ENCODE measurements at places on chromosomes 7 and 10.

DNA sequence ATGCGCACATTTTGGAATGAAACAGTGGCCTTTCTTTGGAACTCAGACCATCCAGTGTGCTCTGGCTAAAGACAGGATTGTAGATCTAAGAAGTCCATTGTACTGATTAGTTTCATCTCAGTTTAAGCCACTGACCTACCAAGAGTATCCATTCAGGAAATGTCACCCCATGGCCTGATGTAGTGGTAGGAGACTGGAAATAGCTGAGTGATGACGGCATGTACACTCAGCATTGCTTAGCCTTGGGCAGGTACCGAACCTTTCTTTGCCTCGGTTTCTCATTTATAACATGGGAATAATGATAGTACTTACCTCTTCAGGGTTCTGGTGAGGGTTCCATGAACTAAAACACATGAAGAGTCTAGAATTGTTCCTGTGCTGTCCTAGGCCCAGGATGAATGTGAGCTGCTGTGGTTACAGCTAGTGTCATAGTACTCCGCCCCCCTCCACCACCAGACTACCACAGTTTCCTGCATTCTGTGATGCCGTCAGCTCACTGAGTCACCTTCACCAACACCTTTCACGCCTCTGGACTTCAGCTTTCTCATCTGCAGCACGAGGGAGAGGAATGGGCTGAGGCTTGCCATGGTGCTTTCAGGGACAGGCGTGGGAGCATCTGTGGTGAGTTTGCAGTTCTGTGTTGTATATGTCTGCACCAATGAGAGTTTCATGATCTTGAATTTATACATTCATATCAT, 484.0 kb upstream of the GALNT17 start:
- DNase-seq = no peak

- DNase-seq = no peak
Measured at GRCh38 chr7:21146642-21147423, 281.1 kb upstream of the SP4 start.

DNA sequence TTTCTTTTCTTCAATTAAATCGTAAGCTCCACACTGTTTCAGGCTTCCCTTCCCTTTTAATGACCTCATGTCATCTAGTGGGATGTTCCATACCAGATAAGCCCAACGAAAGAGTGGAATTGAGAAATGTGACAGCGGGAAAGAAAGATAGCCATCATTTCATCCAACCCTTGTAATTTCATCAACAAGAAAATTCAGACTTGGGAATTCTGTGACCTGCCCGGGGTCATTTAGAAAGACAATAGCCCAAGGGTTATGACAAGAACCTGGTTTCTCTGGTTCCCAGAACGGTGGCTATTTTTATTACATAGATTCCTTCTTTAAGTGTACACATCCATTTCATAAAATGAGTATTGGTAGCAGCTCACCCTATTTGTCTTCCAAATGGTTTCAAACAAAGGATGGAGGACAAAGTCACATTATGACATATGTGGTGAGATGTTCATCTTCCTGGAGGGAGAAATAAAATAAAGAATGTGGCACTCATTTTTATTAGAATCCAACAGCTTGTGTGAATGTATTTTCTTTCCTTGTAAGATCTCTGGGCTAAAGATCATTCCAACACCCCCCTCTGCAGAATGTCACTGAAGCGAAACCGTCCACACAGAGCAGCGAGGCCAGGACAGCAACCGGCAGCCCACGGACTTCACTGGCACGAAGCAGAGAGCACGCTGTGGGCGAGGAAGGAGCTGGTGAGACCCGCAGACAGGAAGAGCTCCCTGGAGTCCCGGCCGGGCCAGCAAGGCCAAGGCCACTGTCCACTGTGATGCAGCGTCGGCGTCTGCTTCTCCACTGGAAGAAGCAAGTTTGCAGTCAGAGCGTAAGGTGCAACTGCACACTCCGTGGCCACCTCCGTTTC, 199.9 kb downstream of the KLF6 start:
- no peak for DNase-seq

DNA sequence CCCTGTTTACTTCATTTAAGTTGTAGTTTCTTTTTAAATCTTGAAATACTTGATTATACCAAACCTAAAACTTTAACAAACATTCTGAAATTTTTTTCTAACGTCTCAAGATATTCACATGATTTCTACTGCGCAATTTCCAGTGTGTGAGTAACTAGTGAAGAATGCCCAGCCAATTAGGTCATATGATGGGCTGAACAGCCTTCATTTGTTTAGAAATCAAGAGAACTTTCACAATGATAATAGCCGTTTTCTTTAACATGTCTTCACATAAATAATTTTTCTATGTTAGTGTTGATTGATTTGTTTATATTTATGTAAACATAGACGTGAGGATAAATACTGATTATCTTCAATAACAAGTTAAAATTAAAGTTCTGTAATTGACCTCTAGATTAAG, 21.8 kb downstream of the STAM start:
- DNase-seq = no peak

DNA sequence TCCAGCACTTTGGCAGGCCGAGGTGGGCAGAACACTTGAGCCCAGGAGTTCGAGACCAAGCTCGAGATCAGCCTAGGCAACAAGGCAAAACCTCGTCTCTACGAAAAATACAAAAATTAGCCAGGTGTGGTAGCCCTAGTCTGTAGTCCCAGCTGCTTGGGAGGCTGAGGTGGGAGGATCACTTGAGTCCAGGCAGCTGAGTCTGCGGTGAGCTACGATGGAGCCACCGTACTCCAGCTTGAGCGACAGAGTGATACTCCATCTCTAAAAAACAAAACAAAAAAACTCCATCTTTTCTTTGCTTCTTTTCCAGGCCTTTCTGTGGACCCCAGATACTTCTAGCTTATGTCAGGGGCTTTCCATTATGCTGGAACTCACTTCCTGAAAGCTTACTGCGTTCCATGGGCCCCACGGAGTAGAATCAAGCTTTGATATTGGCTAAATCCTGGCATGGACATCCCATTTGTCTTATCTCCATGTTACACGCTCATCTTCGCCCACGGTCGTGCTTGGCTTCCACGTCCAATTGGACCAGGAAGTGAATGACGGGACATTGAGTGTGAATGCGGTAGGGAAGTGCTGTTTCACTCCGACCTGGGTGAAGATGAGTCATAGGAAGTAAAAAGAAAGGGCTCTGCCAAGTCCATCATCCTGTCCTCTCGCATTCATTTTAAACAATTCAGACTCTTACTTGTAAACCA, 45.7 kb downstream of the FAM171A1 start:
- DNase-seq = no peak

GRCh38 chr10:49287689-49288340, 11.2 kb upstream of the C10orf71 start:
- DNase-seq = no peak

DNA sequence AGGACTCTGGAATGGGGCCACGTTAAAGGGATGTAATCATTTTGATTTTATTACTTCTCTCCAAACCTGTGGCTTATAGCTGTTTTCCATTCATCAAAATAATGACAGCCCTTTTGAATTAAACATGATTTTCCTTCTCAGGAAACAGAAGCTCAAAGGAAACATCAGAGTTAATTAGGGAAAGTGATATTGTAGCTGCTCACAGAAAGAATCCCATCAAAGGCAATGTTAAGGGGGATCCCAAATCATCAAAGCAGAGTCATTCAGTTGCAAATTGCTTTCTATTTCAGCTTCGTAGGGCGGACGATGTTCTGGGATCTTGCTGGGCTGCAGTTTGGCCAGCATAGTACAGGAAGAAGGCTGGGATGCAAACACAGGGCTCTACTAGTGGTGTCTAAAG, 563.2 kb downstream of the CCSER2 start:
- DNase-seq = no peak

DNA sequence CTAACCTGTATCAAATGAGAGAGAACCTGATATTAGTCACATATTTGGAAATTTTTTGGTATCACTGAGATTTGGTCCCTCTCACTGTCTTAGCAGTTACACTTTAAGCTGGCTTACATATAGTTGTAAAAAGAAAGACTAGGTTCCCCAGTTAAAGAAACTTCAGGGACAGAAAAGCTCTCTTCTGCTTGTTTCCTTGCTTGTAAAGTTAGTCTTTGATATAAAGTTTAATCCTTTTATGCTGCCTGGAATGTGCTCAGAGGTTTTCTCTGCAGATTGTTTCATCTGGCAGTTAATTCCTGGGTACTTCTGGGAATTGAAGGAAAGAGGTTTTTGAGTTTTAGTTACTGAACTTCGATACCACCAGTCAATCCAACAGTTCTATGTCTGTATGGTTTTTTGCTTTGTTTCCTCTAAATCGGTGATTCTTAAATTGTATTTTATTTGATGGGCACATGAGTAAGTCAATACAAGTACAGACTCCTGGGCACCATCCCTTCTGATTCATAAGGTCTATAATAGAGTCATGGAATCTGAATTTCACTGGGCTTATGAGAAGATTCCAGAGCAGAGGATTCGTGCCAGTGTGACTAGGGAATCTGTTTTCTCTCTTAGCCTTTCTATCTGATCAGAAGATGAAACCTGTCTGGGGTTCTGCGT, 1080.9 kb upstream of the C7orf33 start:
- DNase-seq = no peak

DNA sequence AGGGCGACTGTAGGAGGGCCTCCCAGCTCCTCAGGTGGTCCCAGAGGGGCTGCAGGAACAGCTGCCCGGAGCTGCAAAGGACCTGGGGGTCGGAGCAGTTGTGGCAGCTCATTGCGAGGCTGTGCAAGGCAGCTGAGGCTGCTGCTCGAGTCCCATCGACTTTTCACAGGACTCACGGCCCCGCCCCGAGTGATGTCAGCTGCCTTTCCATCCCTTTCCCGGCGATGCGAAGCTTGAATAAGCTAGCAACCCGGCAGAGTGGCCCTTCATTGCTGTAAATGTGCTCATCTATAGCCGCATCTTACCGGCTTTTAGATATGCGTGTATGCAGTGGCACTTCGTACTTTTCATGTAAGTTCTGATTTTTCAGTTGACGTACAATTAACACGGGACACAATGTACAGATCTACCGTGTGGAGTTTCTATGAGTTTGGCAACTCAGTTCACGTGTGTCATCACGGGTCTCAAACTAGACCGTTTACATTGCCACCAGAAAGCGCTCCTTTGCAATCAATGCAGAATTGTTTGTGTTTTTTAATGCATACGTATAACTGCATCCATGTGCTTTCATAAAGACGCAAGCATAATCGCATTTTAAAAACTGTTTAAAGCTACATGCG, at the start of gene CH25H:
Gene CH25H, minus strand, starts transcription at position 137 of the 620 bp plus-strand sequence. Its CDS starts 25 bp downstream, at position 112.
- DNase-seq = no peak
